Right ventricle myocardium superior (tissue), 1 donor: ENCODE measurements at places on chromosomes 7 and 10.

DNA sequence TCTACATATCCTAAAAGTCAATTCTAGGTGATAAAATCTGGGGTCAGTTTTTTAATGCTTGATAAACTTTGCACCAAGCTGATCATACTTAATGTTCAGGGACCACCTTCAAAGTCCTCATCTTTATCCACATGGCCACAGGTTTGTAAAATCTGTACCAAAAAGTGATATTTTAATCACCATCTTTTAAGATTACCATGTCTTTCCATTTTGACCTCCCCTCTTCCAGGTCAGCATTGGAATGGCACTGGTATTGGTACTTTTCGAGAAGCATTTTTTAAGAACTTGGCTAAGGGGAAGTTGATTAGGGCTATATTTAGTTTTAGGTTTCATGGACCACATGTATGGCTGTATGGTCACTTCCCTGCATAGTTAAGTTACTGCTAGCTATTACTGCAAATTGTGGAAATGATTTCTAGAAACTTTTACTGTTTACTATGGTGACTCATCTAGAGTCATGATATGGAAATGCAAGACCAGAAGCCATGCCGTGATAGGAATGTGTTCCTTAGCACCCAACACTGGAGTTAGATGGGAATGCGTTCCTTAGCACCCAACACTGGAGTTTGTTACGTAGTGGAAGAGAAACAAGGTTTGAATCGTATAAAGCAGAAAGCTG lies 50.8 kb upstream of the ABLIM1 start:
- no peak for DNase-seq

DNA sequence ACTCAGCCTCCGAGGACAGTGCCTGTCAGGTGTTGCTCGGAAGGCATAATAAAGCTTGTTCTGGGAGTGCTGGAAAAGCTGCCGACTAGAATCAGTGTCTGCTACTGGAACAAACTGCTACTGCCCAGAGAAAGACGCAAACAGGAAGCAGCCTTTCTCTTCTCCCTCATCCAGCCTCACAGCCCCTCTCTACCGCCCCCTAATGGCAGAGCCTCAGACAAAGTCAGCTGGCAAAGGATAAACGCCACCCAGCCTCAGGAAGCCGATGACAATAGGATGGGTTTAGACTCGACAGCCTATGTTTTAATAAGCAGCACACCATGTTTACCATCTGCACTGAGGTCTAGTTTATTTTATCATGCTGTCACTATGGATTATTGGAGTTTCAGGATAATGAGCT lies 169.5 kb upstream of the LYZL1 start:
- peak; percentile 54 for DNase-seq

DNA sequence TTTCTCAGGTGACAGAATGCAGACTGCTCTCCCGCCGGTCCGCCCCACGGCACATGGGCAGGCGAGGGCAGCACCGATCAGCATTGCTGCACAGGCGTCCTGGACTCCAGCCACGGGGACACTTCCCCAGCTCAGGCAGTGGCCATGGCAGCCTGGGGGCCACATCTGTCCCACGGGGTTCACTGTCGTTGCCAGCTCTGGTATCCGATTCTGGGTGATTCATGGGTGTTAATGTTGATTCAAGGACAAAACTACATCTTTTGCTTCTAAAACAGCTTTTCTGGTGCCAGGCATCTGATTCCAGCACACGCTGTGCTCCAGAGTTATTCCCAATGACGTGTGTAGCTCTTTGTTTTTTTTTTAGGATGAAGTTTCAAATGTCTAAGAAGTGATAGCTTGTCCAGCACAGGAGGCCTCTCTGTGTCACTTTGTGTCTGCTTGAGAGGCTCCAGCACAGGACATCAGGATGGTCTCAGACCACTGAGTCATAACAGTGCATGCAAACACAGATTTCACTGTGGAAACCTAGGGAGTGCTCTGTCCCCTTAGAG lies 218.0 kb downstream of the WDR37 start:
- no peak for DNase-seq

DNA sequence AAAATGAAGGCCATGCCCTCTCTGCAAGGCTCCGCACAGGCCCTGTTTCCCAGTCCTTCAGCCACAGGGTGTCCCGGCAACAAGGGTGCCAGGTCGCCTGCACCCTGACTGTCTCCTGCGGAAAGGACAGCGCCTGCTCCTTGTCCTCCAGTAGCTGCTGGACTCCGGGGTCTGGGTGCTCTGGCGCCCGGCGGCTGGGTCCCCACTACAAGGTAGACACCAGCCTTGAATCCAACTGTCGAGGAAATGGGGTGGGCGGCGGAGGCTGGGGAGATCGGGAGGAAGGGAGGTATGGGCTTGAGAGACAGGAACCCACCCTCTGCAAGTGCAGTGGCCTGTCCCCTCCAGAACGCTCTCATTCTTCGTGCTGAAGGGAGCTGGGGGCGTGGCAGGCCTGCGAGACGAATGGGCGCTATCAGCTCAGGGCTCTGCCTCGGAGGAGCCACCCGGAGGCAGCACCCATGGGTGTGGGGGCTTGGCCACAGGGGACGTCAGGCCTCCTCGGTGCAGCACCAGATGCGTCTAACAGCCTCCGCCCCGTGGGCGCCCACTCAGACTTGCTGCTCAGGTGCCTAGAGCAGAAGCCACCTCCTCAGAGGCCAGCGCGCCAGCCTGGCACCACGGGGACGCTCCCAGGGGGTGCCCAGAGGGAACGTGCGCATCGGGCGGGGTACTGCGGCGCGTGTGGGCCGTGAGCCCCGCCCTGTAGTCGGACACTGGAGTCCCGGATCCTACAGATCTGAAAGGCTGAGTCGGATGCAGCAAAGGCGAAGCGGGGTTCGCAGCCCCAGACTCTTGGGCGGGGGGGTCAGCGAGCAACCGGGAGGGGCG lies 15.6 kb downstream of the ADAM8 start:
- peak; percentile 80 for DNase-seq

DNA sequence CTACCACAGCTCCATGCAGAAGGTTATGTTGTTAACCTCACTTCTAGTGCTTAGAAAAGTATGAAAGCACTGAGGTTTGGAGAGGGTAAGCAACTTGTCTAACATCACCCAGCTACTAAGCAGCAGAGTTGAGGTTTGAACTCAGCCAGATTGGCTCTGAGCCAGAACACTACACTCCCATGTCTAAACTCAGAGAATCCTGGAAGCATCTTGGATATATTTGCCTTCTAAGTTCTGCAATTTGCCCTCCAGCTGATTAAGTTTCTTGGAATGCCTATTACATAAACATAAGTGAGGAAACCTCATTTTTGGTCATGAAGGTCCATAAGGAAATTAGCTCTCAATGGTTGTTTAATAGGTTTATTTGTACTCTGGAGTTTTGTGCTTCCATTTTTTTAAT lies 78.1 kb upstream of the PHYHIPL start:
- DNase-seq: no peak

- no peak for DNase-seq
Measured at GRCh38 chr7:47031786-47032535, 550.0 kb downstream of the TNS3 start.

DNA sequence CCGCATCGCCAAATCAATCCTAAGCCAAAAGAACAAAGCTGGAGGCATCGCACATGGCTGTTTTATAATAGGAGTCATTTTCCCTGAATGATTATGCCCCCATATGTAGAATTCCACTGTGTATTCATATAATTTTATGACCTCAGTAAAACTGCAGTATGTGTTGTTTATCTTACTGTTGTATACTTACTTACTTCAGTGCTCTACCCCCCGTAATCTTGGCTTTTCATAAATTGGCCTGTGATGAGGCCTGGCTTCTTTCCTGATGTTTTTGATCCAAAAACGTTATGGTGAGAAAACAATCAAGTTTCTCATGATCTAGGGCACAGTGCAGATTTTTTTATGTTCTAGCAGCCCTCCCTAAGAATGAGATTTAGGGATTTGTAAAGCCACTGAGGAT lies 306.4 kb upstream of the FZD1 start:
- no peak for DNase-seq

DNA sequence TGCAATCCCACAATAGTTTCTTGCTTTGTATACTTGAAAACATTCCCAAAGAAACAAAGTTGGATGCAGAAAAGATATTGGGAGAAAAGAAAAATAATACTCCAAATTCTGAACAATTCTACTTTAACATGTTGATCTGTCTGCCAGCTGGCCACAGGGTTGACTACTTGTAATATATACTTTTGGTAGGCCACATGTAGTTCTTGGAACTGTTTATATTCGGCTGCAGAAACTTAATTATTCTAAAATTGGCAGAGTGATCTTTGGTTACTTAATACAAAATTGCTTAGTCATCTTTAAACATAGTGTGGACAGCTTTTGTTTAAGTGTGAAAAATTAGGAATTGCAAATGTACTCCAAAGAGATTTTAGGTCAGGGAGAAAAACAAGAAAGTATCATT lies 76.0 kb downstream of the CALD1 start:
- peak; percentile 45 for DNase-seq

DNA sequence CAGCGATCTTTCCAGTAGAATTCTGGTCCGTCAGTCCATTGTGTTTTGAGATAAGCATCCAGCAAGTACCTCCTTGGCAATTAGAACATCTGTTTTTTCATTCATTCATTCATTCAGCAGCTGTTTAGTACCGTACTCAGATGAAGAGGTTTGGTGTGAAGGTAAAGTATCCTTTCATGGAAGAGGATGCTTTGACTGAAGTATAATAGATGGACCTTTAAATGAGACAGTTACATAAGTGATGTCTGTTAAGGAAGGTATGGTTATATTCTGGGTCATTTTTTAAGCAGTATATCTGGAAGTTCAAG lies 1.2 kb downstream of the MAPK8 start:
- DNase-seq: no peak

DNA sequence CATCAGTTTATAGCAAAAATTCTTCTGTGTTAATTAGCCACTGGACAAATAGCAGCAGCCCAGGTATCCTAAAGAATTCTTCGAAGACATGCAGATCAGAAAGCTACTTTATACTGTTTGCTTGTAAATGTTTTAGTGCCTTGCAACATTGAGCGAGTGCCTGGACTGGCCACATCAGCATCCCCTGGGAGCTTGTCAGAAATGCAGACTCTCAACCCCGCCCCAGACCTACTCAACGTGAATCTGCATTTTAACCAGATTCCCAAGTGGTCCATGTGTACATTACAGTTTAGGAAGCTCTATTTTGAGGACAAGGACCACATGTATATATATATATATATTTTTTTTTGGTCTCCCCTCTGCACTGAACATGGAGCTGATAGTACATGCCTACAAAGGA lies 18.5 kb upstream of the PLEKHS1 start:
- DNase-seq: no peak

DNA sequence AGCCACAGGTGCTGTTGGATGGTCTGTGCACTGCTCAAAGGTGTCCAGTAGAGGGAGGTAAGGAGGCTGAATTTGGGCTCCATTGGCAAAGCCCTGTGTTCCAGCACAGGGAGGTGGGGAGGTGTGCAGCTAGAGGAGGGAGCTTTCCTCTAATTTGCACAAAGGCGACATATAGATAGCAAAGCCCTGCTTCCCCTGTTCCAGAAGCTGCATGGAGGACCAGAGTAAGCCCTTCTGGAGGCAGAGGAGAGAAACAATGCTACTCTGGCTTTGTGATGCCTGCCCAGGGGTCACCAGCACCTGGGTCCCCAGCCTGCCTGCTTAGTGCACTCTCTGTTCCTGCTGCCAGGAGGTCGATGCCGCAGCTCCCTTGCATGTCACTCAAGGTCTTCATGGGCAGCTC lies 3.4 kb upstream of the ARHGAP22 start:
- no peak for DNase-seq

DNA sequence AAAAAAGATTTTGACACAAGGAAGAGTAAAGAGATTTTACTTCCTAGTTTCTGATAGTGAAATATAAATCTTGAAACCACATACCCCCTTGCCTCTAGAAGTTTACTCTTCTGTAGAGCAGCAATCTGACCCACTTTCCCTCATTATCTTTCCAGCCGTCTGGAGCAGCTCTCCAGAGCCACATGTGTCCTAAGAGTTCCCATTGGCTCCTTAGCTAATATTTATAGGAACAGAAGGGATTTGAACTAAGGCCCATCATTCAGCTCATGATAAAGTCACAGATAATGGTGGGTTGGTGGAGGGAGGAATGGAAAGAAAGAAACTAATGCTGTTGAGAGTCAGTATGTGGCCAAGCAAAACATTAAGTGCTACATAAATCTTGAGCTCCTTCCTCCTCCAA lies 121.8 kb downstream of the INHBA start:
- DNase-seq: no peak

- DNase-seq: no peak
Measured at GRCh38 chr10:122181041-122181732, 89.9 kb upstream of the BTBD16 start.

DNA sequence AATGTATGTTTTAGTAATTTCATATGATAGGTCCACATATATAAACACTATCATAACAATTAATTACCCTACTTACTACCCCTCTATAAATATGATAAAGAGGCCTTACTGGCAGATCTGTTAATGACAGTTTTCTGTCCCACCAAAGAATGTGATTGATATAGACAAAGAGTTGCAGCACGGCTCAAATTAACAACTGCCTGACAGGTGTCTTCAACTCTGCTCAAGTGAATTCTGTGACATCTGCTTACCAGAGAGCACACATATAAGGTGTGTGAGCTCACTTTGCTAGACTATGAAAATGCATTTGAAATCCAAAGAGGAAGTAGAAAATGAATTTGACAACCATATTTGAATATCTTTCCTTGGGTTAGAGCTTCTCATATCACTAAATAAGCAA lies 36.6 kb downstream of the CACNA2D1 start:
- no peak for DNase-seq
